Stimulated activated CD4-positive, alpha-beta T cell treated with anti-CD3 and anti-CD28 coated beads, Interleukin-4, amount 100 ng/mL, for 1 hour (primary cell): ENCODE measurements at places on chromosomes 16 and 17.

DNA sequence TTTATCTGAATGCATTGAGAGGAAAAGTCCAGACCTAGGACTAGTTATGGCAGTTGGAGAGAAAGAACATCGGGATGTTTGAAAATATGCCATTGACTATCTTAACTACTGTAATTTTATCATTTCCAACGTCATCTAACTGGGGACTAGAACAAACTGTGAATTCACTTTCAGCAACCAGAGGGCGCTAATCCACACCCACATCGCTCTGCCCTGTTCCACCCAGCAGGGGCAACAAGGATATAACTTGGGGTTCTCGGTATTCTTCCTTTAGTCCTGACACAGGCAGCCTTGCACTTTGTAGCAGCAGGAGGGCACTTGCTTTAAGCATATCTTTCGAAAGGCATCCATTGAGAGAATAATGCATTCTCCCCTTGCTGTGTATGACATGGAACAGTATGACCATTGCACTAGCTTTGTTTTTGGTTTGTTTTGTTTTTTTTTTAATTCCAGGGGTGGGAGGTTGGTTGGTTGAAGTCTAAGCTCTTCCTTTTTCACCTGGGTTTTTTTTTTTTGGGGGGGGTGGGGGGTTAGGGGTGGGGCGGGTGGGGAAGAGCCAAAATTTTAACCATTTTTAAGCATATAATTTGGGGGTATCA lies 31.5 kb downstream of the SIAH1 start:
- peak; percentile 49 for DNase-seq

GRCh38 chr17:3796822-3797170 lies 4.2 kb downstream of the ITGAE start:
- no peak for DNase-seq

- DNase-seq, result no peak
These were observed 67.7 kb downstream of the HLF start for GRCh38 chr17:55332296-55333041.

DNA sequence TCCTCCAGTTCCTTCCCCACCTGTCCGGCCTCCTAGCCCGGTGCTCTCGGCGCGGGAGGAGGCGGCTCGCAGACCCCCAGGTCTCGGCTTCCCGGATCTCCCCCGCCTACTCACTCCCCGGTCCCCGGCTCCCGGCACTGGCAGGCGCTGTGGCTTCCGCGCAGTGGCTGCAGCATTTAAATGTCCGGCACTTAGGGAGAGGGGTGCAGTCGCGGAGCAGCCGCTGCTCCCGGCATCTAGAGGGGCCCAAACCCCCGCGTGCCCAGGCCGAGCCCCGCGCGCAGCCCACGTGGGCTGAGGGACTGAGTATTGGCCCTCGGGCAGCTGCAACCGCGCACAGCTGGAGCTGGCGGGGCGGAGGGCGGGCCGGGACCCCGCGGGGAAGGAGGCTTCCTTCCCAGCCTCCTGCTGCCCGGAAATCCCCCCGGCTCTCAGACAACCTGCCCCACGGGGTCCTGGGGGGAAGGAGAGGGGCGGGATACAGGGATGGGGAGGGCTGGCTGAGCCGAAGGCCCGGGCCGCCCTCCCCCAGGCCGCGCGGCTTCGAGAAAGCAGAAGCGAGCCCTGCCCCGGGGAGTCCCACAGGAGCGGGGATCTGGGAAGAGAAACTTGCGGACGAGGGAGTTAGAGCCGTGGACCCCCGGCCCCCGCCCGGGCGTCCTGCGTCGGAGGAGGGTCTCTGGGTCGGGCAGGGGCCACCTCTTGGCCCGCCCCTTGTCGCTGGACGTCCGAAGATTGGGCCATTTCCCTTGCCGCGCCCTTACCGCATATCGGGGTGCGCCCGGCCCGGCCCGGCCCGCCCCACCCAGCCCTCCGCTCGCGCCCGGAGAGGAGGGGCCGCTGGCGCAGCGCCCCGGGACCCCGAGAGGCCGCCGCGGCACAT lies at the start of gene MMP25:
Gene MMP25 (plus strand): TSS at position 804 of the 883 bp plus-strand sequence. CDS start 357 bp downstream, outside the sequence.
- no peak for DNase-seq

DNA sequence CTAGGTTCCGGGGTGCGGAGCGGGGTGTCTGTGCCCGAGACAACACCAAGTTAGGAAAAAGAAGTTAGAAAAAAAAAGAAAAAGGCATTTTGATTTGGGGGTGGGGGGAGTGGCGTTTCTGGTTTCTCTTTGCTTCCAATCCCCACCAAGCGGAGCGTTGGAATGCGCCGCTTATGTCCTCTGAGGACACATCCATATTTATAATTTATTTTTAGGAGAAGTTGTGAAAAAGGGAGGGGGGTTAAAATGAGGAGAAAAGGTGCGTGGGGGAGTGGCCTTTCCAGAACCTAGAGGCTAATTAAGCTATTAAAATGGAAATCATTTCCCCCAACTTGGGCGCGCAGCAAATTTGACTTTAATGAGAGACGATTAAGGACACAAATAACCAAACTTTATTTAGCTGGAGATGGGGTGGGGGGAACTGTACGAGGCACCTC lies 232.1 kb downstream of the MRTFB start:
- DNase-seq, result no peak

GRCh38 chr17:78272914-78273258 lies 41.5 kb downstream of the TMEM235 start:
- DNase-seq, result no peak
